ENCODE measurements at places on chromosomes 2 and 18.

- no peak for DNase-seq
These were observed 29.9 kb downstream of the MRPL19 start for GRCh38 chr2:75676464-75676863.

- DNase-seq: no peak
These were observed 245.0 kb upstream of the MGAT5 start for GRCh38 chr2:134008837-134009236.

- DNase-seq: no peak
These were observed 69.2 kb downstream of the LONRF2 start for GRCh38 chr2:100252811-100253698.

DNA sequence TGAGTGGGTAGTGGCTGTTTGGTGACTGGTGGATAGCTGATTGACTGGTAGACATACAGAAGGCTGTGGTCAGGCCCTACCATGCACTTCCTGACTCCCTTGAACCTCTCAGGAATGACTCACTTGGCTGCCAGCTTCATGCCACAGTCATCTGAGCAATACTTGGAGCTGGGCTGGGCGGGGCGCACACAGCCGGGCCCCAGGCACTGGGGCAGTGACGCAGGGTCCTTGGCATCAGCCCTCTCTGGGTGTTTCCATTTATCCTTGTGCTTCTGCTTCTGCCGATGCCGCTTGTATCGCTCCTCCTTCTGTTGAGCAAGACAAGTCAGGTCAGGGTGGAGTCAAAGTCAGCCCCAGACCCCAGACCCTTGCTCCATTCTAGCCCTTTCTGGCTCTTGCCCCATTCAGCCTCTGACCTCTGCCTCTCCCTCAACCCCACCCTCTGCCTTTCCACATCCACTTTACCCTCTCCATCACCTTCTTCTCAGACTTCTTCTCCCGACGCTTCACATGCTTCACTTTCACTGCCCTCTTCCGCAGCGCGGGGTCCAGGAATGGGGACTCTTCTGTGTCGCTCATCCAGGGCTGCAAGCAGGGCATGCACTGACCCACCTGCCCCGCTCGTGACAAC lies 3.0 kb upstream of the MBD1 start:
- no peak for DNase-seq

GRCh38 chr2:239603411-239604356 lies 202.9 kb upstream of the HDAC4 start:
- DNase-seq: no peak

DNA sequence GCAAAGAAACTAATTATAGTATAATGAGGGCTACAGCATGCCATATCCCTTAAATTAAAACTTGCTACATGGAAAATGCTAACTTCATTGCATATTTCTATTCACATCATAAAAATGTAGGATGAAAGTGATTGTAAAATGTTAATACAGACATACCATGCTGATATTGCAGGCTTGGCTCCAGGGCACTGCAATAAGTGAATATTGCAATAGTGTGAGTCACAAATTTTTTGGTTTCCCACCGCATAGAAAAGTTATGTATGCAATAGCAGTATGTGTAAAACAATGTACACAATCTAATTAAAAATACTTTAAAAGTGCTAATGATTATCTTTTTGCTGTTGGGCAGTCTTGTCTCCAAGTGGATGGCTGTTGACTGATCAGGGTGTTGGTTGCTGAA lies 162.1 kb downstream of the CD8B2 start:
- DNase-seq: no peak

GRCh38 chr2:106113361-106113966 lies 80.6 kb downstream of the UXS1 start:
- DNase-seq: no peak

- no peak for DNase-seq
These were observed 8.7 kb downstream of the OTOF start for GRCh38 chr2:26469092-26469710.

DNA sequence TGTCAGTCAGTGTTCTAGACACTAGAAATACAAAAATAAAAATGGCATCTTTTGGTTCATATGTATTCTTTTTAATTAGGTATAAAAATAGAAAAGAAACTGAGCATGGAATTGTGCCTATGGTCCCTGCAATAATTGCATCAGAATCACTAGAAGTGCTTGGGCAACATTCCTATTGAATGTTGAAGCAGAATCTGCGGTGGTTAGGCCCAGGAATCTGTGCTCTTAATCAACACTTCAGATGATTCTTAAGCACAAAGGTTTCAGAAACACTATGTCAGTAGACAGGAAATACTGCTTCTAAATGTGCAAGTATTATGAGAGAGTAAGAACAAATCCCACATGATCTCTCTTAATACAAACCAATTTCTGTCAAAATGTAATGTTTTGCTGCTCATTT lies 20.3 kb upstream of the RBBP8 start:
- DNase-seq: no peak

Measured in DMS79 treated with DMSO at 0.1 percent for 48 hours (cell line).